ENCODE measurements at places on chromosomes 4 and X. TPM values are rescaled to one million over a fixed set of nuclear protein-coding genes. Genes with fewer than 3 reads are reported as not detected.

The XAGE1A gene
- total RNA-seq = not detected

The REPS2 gene
- 8.8 TPM for total RNA-seq

The NPY2R gene
- not detected for total RNA-seq

The TCEAL6 gene
- total RNA-seq = not detected

The HTRA3 gene
- 3.4 TPM for total RNA-seq

The PNMA5 gene
- total RNA-seq = 0.17 TPM

The RAI2 gene
- 5.0 TPM for total RNA-seq

The MXRA5 gene
- total RNA-seq = 9.2 TPM

The NHSL2 gene
- 8.9 TPM for total RNA-seq

The CXXC4 gene
- total RNA-seq = 1.4 TPM

The MEPE gene
- not detected for total RNA-seq

The PHOX2B gene
- total RNA-seq = not detected

The LRCH2 gene
- 3.9 TPM for total RNA-seq

The TMEM255A gene
- total RNA-seq = 0.89 TPM

The TENM3 gene
- 13.0 TPM for total RNA-seq

The AFM gene
- not detected for total RNA-seq

The MAGEA2B gene
- total RNA-seq = not detected

The TMEM164 gene
- 24.6 TPM for total RNA-seq

The JCHAIN gene
- 538 TPM for total RNA-seq

The HTN3 gene
- total RNA-seq = not detected

The NKX1-1 gene
- total RNA-seq = not detected

The TREX2 gene
- total RNA-seq = 2.6 TPM

The CYTL1 gene
- 1.2 TPM for total RNA-seq

The TRMT10A gene
- total RNA-seq = 6.2 TPM

The ZFP42 gene
- not detected for total RNA-seq

The CDS1 gene
- 1.3 TPM for total RNA-seq

The GLRA2 gene
- not detected for total RNA-seq

The PABPC4L gene
- total RNA-seq = 0.26 TPM

The USP27X gene
- 3.7 TPM for total RNA-seq

The SPON2 gene
- 23.1 TPM for total RNA-seq

The IL1RAPL1 gene
- total RNA-seq = not detected

The CT47B1 gene
- not detected for total RNA-seq

The FAAH2 gene
- total RNA-seq = 3.3 TPM

The SLITRK2 gene
- total RNA-seq = 5.6 TPM

The CHST7 gene
- 29.2 TPM for total RNA-seq
